Activated CD4-positive, alpha-beta T cell treated with anti-CD3 and anti-CD28 coated beads, Interleukin-2, amount 10 ng/mL, durations not matched to agents 7 days and 5 days (primary cell): ENCODE measurements at places on chromosomes 4 and X. TPM values are rescaled to one million over a fixed set of nuclear protein-coding genes. Genes with fewer than 3 reads are reported as not detected.

The CLIC2 gene
- total RNA-seq = 0.48 TPM

The PDGFRA gene
- not detected for total RNA-seq

The DACH2 gene
- total RNA-seq = not detected

DNA sequence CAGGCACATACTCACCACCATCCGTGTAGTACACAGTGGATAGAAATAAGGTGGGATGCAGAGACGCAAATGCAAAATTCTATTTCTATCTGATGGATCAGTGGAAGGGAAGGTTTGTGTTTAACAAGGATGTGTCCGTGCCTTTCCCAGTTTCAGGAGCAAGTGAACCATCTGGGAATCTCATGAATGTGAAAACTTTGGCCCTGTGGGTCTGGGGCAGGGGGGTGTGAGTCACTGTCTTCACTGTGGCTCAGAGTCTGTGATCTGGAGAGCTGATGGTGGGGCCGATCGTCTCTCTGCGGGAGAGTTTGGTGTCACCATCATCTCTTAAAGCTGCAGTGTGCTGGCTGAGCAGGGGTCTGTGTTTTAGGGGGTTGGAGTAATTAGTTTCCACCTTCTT, 179.3 kb upstream of the STS start:
- no peaks in the 10 kb centered on the region for H3K27me3 ChIP-seq
- no peaks in the 10 kb centered on the region for H3K4me1 ChIP-seq
- H3K4me3 ChIP-seq = no peak overlapping the region
- no peaks in the 10 kb centered on the region for H3K36me3 ChIP-seq

DNA sequence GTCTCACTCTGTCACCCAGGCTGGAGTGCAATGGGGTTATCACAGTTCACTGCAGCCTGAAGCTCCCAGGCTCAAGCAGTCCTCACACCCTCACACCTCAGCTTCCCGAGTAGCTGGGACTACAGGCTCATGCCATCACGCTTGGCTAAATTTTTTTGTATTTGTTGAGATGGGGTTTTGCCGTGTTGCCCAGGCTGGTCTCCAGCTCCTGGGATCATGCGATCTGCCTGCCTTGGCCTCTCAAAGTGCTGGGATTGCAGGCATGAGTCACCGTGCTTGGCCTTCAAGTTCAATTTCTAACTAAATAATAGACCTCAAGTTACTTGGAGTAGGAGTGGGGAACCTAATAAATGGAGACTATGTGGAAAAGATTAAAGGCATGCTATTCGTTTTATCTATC, 48.9 kb downstream of the MND1 start:
- no peak overlapping the region for H3K4me3 ChIP-seq
- H3K27ac ChIP-seq = no peak overlapping the region
- H3K36me3 ChIP-seq = peaks cover 30% of the 10 kb centered on the region
